ENCODE measurements at places on chromosomes 2 and 18.

GRCh38 chr2:27251766-27252165, 11.1 kb downstream of the SLC30A3 start:
- DNase-seq = no peak

DNA sequence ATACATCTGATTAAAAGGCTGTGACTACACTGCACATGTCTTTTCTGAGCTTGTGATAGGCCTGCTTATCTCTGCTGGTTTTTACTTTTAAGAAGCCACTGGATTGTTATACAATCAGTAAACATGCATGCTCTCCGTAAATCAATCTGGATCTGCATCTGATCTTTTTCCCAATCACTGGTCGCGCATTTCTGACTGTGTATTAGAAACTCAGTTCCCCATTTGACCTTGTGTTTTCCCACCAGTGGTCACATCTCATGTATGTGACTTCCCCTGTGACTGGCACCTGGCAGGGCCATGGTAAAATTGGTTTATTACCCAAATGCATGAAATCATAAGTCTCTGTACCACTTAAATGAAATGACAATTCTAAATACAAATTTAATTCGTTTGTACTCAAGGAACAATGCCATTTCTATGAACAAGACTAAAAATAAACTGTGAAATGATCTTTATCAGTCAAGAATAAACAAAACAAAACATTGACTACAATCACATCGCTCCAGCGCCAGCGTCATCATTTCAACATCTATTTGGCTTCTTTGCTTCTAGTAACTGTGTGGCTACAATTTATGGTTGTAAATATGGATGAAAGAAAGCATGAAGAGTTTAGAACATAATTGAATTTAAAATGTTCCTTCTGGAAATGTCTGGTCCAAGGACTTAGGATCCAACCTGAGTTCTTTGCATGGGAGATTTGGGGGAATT, 396.6 kb upstream of the TRIB2 start:
- DNase-seq = no peak

- no peak for DNase-seq
Observed at GRCh38 chr18:49169037-49169521, 218.3 kb upstream of the SMAD7 start.

- no peak for DNase-seq
Observed at GRCh38 chr2:1964659-1965058, 220.3 kb upstream of the PXDN start.

- no peak for DNase-seq
Observed at GRCh38 chr2:191895195-191895594, 48.3 kb upstream of the CAVIN2 start.

DNA sequence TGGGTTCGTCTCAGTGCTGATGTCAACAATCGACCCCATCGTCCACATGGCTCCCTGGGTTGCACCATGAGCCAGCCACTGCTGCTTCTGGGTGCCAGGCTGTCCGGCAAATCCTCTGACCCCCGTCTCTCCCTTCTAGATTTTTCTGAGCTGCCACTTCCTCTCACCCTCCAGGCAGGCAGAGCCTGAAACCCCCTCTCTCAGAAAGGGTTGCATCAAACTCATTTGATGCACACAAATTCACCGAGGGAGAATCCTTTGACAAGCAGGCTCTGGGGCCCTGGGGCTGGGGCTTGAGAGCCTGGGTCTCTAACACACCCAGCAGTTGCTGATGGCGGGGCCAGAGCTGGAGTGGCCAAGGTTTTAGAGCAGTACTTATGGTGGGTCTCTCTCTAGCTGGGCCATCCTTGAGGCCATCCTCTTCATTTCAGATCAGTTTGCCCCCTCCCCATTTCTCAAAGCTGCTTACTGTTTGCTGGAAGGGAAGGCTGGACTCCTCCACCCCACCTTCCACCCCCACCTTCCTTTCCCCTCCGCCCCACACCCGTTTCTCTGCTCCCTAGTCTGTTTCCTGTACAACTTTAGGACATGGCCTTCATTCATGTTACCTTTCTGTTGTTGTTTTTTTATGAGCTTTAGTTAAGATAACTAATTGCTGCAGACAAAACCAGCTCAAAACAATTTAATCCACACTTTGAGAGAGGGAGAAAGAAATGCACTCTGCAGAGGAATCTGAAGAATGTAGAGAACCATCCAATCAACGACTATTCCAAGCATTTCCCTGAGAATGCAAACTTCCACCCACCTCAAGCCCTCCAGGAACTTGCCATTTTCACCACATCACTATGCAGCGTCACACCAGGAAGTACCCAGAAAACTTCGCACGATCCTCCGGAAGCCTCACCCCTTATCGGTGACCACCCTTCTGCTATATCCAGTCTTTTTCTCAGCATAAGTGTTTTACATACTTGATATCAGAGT, 69.5 kb downstream of the ARL4C start:
- DNase-seq = peak; percentile 73

DNA sequence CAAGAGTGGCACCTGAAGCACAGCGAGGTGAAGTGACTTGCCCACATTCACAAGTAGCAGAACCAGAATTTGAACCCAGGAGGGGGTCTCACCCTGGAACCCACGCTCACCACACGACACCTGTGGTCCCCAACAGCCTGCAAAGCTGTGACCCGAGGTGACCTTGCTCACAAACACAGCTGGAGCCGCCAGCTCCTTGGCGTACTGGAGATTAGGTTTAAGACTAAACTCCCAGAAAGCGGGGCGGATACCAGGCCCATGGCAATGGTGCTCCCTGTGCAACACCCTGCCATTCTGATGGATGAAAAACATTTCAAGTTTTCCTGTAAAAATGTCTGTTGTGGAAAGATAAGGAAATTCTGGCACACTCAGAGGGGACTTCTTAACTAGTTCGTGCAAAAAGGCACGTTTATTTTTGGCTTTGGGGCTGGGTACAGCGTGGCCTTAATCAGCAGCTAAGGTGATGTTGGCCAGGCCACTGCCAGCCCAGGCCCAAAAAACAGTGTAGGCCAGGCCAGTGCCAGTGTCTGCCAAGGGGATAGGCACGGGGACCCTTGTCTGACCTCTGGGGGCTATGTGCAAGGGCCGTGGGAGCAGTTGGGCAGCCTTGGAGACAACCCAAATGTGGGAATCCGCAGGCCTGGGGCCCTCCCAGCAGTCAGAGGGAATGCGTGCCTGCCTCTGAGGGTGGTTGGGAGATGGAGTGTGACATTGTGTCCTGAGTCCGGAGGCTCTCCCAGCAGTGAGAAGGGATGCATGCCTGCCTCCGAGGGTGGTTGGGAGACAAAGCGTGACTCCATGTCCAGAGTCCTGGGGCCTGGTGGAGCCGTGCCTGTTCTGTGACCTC, 185.0 kb upstream of the HS6ST1 start:
- no peak for DNase-seq

DNA sequence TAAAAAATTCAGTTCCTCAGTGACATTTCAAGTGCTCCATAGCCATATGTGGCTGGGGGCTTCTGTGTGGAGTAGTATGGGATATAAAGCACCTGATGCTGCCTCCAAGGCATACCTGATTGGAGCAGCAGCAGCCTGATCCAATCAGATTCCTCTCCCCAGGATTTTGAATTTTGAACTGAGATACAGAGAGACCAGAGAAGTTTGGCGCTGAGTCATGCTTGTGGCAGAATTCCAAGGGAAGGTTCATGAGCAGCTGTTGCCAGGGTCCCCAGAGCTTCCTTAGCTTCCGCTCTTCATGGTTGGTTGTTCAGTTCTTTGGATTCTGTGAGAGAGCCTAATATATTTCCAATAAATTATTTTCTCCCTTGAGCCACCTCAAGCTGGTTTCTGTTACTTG, 29.0 kb upstream of the CFAP36 start:
- DNase-seq = no peak

DNA sequence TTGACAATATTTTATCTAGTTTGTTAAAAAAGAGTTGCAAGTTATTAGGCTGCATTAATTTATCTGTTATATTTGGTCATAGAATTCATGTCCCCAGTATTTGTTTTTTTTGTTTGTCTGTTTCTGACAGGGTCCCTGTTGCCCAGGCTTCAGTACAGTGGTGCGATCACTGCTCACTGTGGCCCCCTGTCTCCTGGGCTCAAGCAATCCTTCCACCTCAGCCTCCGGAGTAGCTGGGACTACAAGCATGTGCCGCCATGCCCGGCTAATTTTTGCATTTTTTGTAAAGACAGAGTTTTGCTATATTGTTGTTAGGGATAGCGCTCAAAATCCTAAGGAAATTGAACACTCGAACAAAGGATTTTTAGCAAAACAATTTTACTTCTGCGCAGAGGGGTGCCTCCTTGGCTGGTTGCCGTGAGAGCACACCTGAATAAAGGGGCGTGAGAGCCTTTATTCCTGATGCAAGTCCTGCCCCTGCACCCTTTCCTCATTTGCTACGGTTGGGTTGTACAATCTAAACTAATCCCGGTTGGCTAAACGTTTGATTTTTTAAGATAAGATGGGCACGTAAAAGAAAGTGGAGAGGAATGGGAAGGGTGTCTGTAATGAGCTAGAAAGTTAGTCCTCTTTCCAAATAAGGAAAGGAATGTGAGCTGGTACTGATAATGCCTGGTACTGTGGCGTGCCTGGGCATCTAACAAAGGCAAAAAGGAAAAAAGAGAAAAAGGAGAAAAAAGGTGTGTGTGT, 65.5 kb downstream of the COMMD1 start:
- DNase-seq = peak; percentile 35

DNA sequence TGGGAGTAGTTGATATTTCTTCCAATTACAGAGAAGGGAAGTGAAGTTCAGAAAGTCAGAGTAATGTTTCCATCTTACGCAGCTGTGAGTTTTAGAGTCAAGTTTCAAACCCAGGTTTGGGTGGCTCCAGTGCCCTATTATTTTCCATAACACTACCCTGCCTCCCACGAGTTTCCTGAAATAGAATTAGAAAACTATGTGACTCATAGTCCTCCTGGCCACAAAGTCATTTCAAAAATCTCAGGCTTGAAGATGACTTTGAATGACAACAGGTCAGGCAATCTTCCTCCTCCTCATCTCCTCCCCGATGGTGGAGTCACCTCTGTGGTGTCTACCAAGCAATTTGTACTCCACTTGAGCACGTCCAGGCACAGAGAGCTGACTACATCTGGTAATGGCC, 212.3 kb upstream of the TRIB2 start:
- DNase-seq = no peak

DNA sequence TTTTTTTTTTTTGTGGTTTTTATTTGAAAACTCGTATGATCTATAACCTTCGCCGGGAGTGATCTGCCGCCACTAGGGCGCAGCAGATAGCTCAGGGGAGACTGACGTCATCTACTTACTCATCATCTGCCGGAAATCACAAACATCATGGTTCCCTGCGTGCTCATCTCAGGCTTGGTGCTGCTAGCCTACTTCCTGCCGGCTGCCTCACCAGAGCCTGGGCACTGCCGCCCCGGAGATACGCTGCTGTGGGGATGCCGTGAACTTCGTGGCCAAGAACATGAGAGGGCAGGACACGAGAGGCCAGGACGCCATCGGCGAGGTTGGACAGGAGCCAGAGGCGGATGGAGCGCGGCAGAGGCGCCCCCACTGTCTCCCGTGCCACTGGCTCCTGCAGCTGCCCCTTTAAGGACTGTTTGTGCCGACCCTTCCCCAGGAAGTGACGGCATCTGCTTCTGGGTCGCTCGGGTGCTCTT, 68.8 kb downstream of the DOK6 start:
- DNase-seq = peak; percentile 15

DNA sequence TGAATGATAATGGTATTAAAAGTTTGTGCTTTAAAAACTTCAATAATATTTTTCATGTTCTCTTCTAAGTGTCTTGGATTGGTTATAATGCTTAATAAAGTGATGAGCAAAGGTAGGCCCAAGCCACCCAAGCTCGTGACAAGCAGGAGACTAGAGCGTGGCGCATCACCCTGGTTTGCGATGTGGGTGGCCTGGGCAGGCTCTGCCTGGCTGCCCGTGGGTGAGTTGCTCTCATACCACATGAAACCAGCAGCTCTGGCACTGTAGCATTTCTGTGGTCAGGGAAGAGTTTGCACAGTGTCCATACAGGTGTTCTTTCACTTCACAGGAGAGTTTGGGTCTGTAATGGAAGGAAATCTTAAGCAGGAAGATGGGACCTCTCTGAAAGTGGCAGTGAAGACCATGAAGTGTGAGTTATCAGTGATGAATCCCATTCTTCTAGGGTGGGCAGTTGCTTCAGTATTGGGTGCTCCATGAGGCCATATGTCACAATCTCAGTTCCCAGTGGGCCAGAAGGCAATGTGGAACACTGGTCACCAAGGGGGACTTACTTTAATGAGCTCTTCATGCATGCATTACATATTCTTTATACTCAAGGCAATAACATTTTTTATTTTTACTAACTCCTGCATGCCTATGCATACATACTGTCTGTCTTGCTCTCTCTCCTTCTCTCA, 51.4 kb upstream of the TMEM87B start:
- DNase-seq = no peak

- DNase-seq = no peak
Observed at GRCh38 chr2:95329891-95330793, 33.0 kb downstream of the KCNIP3 start.

DNA sequence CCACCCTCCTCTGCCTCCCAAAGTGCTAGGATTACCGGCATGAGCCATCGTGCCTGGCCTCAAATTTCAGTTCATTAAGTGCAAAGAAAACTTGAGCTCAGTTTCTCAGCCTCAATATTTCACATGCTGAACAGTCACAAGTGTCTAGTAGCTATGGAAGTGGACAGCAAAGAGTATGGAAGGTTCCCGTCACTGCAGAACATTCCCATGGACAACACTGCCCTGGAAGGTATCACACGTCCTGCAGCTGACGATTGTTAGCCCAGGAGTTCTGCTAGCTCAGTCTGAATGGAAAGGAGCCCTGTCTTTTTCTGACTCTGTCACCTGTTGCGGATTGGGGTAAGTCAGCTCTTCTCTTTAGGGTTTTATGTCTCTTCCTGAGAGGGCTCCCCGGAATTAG, 86.2 kb upstream of the PTPRM start:
- DNase-seq = no peak

DNA sequence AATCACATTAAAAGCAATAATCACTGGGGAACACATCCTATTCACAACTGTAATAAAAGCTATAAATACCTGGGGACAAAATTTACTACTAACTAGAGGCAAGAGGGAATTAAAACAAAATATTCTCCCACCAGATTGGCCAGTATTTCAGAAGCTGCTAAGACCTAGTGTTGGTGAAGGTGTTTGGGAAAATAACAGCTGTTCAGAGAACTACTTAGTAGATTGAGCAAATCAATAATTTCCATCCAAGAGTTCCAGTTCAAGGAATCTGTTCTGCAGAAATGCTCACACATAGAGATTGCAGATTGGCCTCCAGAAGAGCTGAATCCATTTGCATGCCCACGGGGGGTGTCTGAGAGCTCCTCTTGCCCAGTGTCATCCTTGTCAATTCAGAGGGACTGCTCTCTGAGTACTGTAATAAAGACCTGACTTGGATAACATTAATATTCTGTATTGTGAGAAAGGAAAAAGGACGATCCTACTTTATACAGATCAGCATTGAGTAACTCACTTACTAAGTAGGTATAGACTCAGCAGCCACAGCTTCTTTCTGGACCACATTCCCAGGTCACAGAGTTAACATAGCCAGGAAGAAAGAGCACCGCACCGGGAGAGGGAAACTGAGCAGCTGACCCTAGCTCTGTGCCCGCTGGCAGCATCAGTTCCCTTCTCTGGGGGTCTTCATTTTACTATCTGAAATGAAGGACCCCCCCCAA, 5.6 kb downstream of the TUBB6 start:
- no peak for DNase-seq

- no peak for DNase-seq
Observed at GRCh38 chr2:821546-821945, 129.1 kb upstream of the SNTG2 start.

- DNase-seq = no peak
Observed at GRCh38 chr2:63046961-63047320, 3.7 kb upstream of the OTX1 start.

GRCh38 chr2:218870984-218871344, 9.7 kb upstream of the WNT10A start:
- DNase-seq = no peak
